ENCODE measurements at places on chromosomes 7 and 10. TPM values are rescaled to one million over a fixed set of nuclear protein-coding genes. Genes with fewer than 3 reads are reported as not detected.

PLAC9 gene
- total RNA-seq = 1.6 TPM

ZNF804B gene
- total RNA-seq = not detected

DNA sequence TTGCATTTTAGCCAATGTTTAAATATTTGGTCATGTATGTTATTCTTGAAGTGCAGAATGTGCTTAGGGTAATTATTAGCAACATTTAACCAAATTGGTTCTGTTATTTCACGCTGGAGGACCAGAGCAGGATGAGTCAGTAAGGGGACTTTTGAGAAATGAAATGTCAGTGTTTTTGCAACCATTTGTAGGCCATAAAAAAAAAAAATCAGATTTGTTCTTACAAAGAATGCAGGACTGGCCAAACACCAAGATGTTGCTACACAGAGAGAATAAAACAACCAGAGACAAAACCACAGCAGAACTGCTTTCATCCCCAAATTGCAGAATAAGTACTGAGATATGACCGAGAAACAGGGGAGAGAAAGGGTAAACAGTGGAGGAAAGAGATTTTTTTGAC, 62.1 kb downstream of the TPST1 start:
- DNase-seq = peak; percentile 91
- H3K27ac ChIP-seq = no peak overlapping the region
- peaks cover 4% of the 10 kb centered on the region for H3K4me1 ChIP-seq

DNA sequence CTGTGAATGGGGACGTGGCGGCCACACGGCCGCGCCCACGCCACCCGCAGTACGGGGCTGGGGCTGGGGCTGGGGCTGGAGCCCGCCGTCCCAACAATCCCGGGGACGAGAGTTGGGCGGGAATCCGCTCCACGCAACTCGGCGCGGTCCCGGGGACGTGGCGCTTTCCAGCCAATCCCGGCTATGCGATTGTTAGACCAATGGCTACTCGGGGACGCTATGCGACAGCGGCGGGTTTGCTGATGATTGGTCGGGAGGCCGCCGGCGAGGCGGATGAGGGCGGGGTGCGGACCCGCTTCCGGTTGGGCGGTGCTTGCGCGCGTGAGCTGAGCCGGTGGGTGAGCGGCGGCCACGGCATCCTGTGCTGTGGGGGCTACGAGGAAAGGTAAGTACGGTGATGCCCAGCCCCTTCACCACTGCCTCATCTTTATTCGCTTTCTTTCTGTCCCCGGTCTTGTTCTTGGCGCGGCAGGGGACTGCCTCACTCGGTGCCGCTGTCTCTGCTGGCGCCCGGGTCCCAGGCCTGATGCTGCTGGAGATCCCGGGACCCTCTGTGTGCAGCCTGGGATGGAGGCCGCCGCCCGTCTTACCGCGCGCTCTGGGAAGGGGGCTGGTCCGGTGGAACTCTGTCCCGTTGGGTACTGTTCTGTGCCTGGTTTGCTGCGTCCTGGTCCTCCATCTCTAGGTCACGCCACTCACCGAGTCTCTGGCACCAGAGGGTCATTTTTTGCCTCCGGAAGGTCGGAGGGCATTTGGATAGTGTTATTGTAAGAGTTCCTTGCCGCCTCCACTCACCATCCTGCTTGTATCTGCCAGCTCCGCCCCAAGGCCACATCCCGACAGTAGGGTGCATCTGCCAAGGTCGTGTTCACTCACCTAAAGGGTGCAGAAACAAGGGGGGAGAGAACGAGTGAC, at the start of gene CALU:
Gene CALU, plus strand, starts transcription at position 312 of the 915 bp plus-strand sequence. CDS start 9,225 bp downstream, outside the sequence.
- H3K27me3 ChIP-seq = no peaks in the 10 kb centered on the region
- peaks cover 8% of the 10 kb centered on the region for H3K4me1 ChIP-seq
- peaks cover 4% of the 10 kb centered on the region for H3K36me3 ChIP-seq
- H3K27ac ChIP-seq = peak within 1 kb of the TSS; percentile 92
- DNase-seq = peak; percentile 97

DNA sequence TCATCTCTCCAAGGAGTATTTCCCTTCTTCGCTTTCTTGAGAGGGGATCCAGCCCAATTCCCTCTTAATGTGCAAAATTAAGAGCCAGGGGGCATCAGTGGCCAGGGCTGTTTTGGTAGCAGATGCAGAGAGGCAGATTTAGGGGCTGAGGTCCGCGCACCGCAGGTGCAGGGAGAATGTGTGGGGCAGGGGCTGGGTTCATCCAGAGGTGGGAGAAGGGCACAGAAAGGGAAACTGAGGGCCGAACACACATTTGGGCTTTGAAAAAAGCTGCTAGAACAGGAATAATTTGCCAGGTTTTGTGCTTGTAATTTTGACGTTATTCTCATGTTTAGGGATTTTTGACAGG, 6.5 kb upstream of the SHH start:
- DNase-seq = no peak
- H3K36me3 ChIP-seq = no peaks in the 10 kb centered on the region
- H3K4me1 ChIP-seq = no peaks in the 10 kb centered on the region
- no peak overlapping the region for H3K27ac ChIP-seq
- peaks cover 11% of the 10 kb centered on the region for H3K27me3 ChIP-seq
